ENCODE measurements at places on chromosomes 1 and 21. TPM values are rescaled to one million over a fixed set of nuclear protein-coding genes. Genes with fewer than 3 reads are reported as not detected.
A peak's percentile ranks its signal among the peaks of the same experiment; 100 is the strongest.

Gene GBP6
- total RNA-seq, result not detected

Gene SPATA1
- 0.65 TPM for total RNA-seq

Gene PLA2G2A
- not detected for total RNA-seq

Gene TNFRSF8
- 0.33 TPM for total RNA-seq

Gene CDA
- 2.4 TPM for total RNA-seq

Gene LCE1E
- not detected for total RNA-seq

Gene CD2
- not detected for total RNA-seq

Gene LHX8
- not detected for total RNA-seq

Gene KCNA2
- total RNA-seq, result not detected

Gene ARHGAP30
- not detected for total RNA-seq

Gene MAP10
- total RNA-seq, result 1.2 TPM

Gene NUDT17
- 2.4 TPM for total RNA-seq

Gene COL11A1
- under 0.01 TPM for total RNA-seq

Gene VSIG8
- total RNA-seq, result 0.09 TPM

Gene ARMH1
- not detected for total RNA-seq

Gene AGL
- 9.9 TPM for total RNA-seq

DNA sequence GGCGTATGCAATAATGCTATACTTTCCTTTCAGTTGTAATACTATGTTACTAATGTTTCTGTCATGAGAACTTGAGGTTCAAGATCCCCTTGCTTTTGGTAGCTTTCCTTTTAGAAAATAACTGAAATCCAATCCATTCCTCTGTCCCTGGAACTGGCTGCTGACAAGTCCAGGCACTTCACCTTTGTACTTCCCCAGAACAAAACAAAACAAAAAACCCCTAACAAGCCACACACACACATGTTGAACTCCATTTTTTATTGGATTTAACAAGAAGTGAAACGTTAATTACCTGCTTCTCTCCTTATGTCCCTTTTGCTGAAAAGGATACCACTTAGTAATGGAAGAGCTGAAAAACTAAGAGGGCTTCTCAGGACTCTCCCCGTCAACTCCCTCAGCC lies 26.1 kb upstream of the SDC3 start:
- DNase-seq, result no peak

DNA sequence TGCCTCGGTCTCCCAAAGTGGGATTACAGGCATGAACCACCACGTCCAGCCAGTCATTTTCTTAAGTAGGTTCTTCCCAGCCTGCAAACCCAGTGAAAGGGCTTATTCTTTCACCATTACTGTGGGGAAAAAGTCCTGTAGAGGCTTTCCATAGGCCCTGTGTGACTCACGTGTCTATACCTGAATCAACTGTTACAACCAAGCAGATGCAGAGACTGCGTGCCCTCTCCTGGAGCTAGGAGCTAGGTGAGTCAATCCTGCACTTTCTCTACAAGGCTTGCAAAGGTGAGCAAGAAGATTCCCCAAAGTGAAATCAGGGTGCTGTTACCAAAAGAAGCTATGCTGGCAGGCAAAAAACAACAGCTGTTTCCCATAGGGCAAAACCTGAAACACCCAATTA lies 13.8 kb upstream of the MPZL1 start:
- no peak for DNase-seq

DNA sequence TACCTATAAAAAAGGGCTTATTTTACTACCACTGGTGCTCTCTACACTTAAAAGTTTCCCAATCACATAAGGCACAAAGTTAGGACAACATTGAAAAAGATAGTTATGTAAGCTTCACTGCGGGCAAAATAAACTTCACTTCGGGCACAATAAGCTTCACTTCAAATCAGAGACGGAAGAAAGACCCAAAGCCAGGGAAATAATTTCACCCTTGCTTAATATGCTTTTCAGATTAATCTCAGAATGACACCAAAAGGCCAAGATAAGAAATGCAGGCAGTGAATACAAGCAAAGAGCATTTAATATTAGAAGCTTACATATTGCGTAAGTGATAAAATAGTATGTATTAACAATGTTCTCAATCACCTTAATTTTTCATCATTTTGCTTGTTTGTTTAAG lies 444.2 kb downstream of the SETD4 start:
- DNase-seq, result peak; percentile 17

GRCh38 chr1:231045286-231045685 lies 5.2 kb upstream of the FAM89A start:
- DNase-seq, result no peak

GRCh38 chr1:22121421-22121911 lies 21.4 kb downstream of the WNT4 start:
- DNase-seq, result no peak

DNA sequence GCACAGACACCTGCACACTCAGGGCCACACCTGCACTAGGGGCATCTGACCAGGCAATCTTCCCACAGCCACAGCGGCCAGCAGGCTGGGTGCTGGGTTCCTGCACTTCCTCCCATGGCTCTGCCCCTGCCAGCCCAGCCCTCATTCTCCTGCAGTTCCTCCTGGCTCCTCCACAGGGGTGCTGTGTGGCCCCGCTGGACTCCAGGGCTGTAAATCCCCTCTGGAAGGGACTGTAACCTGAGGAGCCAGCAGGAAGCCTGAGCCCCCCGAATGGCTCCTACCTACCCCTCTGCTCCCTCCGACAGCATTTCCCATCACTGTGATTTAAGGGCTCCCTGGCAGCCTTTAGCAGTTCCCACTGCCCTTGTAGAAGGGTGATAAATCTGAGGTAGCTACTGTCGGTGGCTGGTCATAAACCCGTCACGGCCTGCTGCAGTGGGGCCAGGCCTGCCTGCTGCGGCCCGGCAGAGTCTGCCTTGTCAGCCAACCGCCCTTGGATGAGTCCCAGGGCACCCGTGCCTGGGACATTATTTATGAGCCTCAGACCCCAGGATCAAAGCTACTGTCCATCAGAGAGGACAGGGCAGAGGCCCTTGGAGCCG lies 8.8 kb downstream of the UBL4B start:
- no peak for DNase-seq

DNA sequence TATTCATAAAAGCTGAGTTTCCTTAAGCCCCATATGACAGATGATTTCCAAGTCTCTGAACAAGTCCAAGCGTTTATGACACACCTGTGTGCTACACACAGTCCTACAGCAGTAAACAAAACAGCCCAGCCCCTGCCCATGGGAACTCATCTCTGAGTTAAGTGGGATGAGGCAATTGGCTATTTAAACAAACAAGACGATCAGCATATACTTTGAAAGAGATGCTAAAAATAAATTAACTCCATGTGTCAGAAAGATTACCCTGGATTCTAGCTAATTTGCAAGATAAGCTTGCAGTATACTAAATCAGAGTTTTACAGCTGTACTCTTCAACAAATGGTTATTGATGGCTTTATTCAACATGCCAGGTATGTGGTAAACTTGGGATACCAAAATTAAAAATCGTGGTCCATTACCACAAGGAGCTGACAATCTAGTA lies 7.0 kb downstream of the PSMG1 start:
- DNase-seq, result no peak

GRCh38 chr1:234782105-234782751 lies 172.2 kb upstream of the IRF2BP2 start:
- DNase-seq, result no peak

GRCh38 chr1:228944296-228944695 lies 209.0 kb downstream of the RHOU start:
- no peak for DNase-seq

DNA sequence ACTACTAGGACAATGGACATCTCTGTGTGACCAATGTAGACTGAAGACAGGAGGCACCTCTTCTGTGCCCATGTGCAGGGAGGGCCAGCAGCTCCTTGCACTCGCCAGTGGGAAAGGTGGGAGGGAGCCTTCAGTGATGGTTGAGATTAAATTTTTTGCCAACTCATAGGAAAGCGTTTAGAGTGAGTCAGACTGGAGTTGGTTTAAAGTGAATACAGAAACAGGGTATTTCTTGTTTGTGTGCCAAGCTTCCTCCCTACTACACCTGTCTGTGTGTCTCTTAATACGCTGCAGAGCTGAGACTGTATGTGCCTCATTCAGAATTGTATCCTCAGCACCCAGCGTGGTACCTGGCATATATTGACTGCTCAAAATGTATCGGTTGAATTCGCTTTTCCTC lies 13.5 kb upstream of the COL16A1 start:
- DNase-seq, result no peak

GRCh38 chr1:16212251-16212961 lies at the start of gene ARHGEF19:
Gene ARHGEF19 (minus strand): TSS chr1:16212652. CDS start chr1:16209054, 3,598 bp downstream.
- no peak for DNase-seq

GRCh38 chr1:41474490-41475271 lies 9.8 kb downstream of the EDN2 start:
- DNase-seq, result no peak

- DNase-seq, result peak; percentile 78
Measured at GRCh38 chr1:40450495-40451237, 390 bp downstream of the ZFP69B start.

GRCh38 chr1:22296701-22297591 lies 154.0 kb upstream of the WNT4 start:
- DNase-seq, result peak; percentile 11

DNA sequence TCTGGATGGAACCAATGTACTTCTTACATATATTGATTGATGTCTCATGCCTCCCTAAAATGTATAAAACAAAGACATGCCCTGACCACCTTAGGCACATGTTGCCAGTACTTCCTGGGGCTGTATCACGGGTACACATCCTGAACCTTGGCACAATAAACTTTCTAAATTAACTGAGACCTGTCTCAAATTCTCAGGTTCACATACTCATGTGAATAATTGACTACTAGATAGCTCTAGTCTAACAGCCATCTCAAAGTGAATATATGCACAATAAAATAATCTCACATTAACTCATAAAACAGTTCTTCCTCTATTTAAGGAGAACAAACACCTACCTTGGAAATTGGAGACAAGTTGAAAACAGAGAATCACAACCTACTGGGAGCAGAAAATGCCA lies 5.6 kb downstream of the DNAI4 start:
- DNase-seq, result no peak

DNA sequence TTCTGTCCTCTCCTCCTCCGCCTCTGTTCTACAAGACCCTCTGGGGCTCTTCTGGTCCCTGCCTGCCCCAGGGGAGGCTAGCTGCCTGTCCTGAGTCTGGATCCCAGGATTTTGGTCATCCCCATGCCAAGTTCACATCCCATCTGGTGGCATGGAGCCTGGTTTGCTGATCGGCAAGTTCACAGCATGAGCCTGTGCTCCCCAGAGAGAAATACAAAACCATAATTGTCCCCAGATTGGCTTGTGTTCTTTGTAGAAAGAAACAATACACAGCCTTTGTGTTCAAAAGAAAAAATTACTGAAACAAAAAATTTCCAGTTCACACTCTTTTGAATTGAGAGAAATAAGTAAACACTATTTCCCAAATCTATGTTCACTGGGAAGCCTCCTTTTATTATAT lies 149.4 kb upstream of the ZC3H12A start:
- DNase-seq, result no peak

GRCh38 chr1:165895451-165895871 lies 68.0 kb downstream of the UCK2 start:
- no peak for DNase-seq

GRCh38 chr21:17371450-17371849 lies 141.4 kb upstream of the CXADR start:
- peak; percentile 79 for DNase-seq

DNA sequence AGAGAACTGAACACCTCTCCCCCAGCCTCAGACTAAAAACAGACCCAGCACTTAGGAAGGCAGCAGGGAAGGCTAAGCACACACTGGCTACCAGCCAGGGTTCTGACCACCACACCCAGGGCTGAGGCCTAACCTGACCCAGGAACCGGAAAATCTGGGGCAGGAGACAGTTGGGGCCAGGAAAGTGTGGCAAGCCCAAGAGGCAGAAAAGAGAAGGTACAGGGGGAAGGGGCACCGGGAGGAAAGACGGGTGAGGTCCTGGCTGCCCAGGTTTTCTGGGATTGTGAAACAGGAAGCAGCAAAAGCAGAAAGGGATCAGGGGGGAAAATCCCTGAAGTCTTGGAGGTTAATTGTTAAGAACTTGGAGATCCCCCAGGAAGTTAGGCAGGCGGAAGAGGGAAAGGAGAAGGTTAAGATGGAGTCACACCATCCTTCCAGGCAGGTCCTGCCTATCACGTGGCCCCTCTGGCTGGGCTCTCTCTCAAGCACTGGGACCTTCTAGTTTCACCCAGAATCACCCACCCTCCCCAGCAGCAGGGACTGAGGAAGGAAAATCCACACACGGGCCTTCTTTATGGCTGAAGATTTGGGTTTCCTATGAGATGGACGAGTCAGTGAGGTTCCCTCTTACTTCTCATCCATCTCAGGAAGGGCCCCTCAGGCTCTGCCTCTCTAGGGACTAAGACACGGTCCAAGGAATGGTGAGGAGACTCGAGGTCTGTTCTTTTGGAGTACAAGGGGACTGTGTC lies 2.6 kb downstream of the HDGF start:
- peak; percentile 65 for DNase-seq

DNA sequence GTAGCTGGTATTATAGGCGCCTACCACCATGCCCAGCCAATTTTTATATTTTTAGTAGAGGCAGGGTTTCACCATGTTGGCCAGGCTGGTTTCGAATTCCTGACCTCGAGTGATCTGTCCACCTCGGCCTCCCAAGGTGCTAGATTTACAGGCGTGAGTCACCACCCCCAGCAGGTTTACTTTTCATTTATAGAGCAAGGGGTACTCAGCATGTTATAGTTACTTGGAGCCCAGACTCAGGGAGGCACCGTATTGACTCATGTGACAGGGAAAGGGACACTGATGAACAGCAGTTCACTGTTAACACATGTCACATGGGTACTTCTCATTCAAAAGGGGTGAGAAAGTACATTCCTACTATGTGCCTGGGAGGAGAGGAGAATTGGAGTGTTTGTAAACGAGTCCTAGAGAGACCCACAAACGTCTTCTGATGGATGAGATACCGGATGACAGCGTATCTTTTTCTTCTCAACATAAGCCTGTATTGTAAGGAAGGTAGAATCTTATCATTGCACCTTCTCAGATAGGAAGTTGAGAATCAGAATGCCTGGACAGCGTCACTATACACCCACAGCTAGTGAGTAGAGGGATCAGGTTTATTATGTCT lies 510.0 kb downstream of the USP25 start:
- no peak for DNase-seq

- no peak for DNase-seq
Measured at GRCh38 chr1:213582976-213583567, 404.7 kb upstream of the PROX1 start.

DNA sequence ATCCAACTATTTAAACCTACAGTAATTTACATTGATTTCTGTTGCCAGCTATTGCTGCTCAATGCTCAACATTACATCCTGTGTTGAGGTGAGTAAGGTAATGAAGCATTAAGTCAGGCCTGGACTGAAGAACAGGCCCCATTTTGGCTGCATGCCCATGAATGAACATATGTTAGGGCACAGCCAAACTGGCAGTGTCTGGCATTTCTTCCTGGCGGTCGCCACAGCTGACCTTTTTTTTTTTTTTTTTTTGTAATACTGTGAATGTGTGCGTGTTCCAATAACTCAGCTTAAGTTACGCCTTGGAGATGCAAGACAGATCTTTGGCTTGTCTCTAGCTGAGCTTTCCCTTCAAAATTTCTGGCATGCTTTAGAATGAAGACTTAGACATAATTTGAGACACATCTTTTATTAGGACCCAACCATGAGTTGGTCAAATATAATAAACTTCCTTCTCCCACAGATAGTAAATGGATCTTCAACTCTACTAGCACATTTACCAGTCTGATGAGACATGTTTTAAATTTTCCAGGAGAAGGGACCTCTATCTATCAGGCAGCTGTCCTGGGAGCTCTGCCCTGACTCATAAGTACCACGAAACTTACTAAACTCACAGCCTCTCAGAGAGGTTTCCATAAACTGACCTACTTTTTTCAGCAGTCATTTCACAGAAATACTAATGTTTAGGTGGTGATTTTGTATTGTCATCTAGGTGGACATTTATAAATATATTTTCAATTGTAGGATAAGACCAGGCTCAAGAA lies 341.1 kb upstream of the RUNX1 start:
- DNase-seq, result peak; percentile 47

- DNase-seq, result no peak
Measured at GRCh38 chr1:17635811-17636210, 96.3 kb downstream of the ARHGEF10L start.
